IPS DF 6.9 (cell line): ENCODE measurements at places on chromosomes 7 and 10.

- no peak for DNase-seq
These were observed 62.8 kb upstream of the KDM7A start for GRCh38 chr7:140239653-140239935.

- no peak for DNase-seq
These were observed 42.6 kb downstream of the SHH start for GRCh38 chr7:155769701-155770100.

- no peak for DNase-seq
These were observed 106.8 kb downstream of the ZMYND11 start for GRCh38 chr10:241966-242643.

GRCh38 chr10:133466683-133467275 is 13.0 kb downstream of the SCART1 start:
- no peak for DNase-seq

GRCh38 chr7:84384417-84384816 is 189.8 kb upstream of the SEMA3A start:
- DNase-seq: no peak

DNA sequence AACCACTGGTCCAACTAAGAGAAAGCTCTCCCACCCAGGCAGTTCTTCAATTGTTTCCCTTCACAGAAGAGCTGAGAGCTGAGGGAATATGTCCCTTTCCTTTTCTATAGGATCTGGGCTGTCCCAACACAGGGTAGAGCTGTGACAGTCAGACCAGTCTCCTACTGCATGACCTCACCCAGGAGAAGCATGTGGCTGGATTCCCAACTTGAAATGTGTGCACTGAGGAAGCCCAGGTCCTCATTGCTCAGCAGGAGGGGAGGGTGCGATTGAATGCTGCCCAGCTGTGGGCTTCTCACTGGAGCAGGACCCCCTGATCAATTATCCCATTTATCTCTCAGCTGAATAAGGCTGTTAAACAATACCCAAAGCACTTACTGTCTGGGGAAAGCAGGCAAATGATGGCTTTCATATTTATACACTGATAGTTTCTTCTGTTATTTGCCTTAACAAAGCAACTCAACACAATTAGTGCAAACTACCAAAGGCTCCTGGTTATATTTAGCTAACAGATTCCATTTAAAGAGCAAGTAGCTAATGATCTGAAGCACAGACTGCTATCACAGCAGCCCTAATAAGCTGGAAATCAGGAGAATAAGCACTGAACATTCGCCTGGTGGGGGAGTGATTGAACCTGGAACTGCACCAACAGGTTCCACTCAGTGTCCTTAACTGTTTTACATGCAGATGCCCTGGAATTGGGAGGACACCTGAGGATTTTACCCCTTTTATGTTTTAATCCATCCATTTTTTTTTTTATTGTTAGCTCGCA is 508.8 kb downstream of the CCSER2 start:
- DNase-seq: no peak

DNA sequence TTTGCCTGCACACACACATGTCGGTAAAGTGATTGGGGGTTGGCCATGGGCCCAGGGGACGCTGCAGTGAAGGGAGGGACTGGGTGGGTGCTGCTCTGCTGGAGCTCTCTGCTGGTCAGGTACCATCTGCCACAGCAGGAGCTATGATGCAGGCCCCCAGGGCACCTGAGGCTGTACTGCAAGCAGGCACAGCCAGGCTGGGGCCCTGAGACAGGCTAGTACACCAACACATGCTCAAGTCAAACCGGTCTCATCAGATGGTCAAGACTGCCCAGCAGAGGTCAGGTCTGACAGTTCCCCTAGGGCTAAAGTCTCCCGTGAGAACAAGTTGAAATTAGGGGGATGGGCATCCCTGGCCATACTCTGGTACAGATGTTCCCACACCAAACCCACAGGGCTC is 118.3 kb upstream of the THSD7A start:
- DNase-seq: no peak

DNA sequence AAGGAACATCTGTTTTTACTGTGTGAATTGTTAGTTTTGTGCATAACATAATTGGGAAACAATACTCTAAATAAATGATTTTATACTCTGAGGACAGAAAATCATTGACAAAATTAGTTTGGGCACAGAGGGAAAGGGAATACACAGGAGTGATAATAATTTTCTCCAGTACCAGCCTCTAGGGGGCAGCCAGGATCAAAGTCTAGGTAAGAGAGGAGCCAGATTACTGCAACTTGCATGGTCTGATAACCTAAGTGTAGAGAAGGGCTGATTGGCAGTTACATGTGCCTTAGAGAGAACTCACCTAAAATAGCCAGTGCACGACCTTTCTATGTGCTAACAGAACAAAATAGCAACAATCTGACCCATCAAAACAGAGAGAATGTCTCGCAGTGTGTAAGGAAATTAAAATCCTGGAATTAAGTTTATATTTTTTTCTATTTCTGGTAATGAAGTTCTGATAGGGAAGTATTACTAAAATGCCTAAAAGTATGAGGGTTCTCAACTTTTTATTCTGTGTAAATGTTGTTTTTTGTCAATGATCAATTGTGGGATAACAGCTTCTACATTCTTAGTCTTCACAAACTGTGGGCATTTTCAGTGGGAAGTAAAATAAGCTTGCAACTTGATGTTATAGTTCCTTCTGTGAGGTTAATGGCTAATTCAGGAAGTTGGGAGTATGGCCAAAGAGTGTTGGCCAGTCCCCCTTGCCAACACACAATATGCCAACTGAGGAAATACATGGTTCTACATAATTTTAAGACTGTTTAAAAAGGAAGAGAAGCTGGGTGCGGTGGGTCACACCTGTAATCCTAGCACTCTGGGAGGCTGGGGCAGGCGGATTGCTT is 66.4 kb downstream of the EXOC6 start:
- DNase-seq: no peak

DNA sequence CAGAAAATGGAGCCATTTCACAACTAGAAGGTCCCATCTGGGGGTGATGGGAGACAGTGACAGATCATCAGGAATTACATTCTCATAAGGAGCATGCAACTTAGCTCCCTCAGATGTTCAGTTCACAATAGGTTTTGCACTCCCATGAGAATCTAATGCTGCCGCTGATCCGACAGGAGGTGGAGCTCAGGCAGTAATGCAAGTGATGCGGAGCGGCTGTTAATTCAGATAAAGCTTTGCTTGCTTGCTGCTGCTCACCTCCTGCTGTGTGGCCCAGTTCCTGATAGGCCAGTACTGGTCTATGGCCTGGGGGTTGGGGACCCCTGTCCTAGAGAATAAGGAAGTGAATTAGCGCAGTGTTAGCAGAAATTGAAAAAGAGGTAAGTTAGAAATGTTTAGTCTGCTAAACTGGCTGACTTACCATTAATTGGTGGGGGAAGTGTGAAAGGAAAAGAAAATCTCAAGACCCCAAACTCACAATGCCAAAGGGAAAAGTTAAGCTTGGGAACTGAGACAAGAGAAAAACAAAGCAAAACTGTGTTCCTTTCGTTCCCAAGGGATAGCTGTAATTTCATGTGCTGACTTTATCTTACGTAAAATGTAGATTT is 76.4 kb downstream of the LYZL2 start:
- DNase-seq: peak; percentile 39

GRCh38 chr10:129277841-129278240 is 189.2 kb upstream of the MGMT start:
- no peak for DNase-seq

- DNase-seq: no peak
These were observed 185.3 kb upstream of the GPR26 start for GRCh38 chr10:123480845-123481244.

DNA sequence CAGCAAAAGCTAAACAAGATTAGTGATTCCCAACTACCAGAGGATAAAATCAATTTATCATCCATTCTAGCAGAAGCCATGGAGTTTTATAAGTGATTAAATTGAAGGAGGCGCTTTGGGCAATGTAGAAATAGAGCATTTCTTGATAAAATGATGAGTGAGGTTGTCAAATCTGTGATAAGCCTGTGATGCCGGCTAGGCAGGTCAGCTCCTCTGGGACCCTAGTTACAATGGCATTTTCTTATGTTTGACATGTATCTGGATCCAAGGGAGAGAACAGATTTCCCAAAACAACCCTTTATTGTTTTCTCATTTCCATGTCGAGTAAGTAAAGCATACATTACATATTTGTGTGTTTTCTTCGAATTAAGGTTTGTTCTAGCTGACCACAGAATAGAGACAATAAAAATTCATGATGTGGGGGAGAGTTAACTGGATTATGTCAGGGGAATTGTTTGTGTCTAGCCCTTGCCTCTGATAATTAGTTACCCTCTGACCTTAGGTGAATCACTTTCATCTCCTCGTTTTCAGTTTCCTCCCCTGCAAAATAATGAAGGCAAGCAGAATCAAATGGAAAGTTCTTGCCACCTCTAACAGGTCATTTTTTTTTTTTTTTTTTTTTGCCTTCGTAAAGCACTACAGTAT is 378.5 kb downstream of the CNTNAP2 start:
- DNase-seq: no peak

DNA sequence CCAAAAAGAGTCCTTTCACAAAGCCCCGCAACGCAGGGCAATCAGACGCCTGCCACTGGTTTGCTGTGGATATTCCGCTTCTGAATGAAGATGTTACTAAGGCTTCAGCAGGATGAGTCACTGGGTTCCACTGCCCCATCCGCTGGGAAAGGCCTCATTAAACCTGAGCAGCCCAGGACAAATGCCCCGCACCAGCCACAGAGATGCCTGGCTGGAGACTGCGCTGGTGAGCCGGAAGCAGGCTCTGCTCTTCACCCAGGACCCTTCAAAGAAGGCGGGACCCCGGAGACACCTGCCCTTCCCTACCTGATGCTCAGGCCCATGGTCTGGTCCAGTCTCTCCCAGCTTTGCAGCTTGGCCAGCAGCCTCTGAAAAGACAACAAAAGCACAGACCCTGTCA is 19.8 kb downstream of the MAD1L1 start:
- no peak for DNase-seq

DNA sequence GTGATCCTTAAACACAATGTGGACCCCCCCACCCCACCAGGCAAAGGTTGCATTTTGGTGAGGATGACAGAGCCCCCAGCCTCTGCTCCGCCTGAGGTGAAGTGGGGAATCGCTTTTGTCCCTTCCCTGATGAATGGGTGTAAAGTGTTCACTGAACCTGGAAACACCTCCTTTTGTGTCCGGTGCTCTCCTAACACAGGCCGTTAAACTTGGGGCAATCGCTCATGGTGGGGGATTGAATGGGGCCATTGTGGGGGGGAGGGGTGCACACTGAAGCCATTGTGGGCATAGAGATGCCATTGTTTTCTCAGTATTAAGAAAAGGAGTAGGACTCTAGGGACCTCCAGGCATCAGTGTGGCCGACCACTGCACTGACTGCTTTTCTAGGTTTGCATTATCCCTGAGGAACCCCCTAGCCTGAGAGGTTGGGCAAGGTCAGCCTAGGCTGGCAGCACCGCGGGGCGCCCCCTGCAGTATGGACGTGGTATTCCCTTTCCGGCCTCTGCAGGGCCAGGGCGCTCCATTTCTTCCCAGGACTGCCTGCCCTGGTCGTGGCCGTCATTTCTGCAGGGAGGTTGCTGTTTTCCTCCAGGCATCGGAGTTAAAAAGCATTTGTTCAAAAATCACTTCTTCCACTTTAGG is 158.3 kb downstream of the TCF7L2 start:
- peak; percentile 43 for DNase-seq

GRCh38 chr10:52308251-52309031 is 5.6 kb upstream of the DKK1 start:
- no peak for DNase-seq

- DNase-seq: no peak
These were observed 65.6 kb downstream of the POM121L12 start for GRCh38 chr7:53101026-53101425.

DNA sequence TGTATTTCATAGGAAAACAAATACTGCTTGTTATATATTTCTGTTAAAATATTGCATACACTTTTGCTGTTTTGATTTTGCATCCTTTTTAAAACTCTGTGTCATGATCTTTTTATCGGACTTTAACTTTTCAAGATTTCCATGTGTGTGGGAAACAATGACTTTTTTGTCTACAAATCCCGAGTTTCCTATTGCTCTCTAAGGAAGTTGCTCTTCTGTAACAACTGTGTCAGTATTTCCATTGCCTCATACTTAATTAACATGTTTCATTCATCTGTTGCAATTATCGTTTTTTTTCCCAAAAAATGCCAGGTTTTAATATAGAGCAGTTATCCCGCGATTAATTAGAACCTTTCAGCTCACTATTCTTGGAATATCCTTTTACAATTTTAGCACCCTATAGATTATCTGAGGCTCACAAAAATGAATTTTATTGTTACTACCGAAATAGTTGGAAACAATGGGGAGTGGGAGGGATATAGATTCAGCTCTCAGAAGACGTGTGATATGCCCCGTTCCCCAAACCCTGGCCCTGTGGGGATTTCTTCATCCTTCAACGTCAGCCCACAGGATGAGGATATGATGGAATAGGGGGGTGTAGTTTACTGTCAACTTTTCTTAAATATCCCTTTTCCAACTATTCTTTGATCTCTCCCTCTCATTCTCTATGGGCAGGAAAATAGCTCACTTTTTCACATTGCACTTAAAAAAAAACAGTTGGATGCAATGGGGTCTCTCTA is 297.6 kb upstream of the IGFBP3 start:
- DNase-seq: no peak

GRCh38 chr10:119365773-119366599 is 158.6 kb downstream of the GRK5 start:
- no peak for DNase-seq

- no peak for DNase-seq
These were observed 48.6 kb downstream of the PDSS1 start for GRCh38 chr10:26746061-26746460.

DNA sequence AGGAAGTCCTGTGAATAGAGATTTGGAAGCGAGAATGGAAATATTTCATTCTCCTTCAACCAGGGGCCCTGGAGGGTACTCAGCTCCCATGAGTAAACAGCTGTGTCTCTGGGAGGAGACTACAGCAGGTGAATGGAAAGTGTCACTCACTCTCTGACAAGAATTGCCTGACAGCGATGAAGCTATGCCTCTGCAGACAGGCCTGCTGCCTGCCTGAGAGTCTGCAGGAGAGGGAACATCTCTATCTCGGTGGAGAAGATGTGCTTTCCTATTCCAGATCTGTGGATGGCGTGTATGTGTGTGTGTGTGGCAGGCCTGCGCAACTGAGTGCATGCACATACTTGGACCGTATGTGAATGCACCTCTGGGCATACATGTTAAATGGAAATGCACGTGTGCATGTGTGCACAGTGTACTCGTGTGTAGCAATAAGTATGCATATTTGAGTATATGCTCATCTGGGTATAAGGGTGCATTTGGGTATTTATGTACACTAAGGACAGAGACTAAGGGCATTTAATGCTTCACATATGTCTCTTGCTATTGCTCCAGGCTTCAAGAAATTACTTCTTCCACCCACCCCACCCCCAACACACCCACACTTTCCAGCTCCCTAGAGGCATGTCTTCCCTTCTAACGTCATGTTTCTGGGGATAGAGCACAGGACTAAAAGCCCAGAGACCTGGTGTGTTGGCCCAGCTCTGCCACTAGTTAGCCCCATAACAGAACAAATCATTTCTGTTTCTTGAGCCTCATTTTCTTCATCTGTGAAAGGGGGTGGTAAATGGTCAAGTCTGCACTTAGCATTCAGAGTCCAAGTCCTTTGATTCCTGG is 4.6 kb upstream of the ADCYAP1R1 start:
- no peak for DNase-seq

GRCh38 chr7:42677751-42678699 is 233.8 kb downstream of the C7orf25 start:
- no peak for DNase-seq

GRCh38 chr10:103067956-103068355 is 125.1 kb downstream of the NT5C2 start:
- DNase-seq: no peak
